ENCODE measurements at places on chromosomes 7 and 10.

DNA sequence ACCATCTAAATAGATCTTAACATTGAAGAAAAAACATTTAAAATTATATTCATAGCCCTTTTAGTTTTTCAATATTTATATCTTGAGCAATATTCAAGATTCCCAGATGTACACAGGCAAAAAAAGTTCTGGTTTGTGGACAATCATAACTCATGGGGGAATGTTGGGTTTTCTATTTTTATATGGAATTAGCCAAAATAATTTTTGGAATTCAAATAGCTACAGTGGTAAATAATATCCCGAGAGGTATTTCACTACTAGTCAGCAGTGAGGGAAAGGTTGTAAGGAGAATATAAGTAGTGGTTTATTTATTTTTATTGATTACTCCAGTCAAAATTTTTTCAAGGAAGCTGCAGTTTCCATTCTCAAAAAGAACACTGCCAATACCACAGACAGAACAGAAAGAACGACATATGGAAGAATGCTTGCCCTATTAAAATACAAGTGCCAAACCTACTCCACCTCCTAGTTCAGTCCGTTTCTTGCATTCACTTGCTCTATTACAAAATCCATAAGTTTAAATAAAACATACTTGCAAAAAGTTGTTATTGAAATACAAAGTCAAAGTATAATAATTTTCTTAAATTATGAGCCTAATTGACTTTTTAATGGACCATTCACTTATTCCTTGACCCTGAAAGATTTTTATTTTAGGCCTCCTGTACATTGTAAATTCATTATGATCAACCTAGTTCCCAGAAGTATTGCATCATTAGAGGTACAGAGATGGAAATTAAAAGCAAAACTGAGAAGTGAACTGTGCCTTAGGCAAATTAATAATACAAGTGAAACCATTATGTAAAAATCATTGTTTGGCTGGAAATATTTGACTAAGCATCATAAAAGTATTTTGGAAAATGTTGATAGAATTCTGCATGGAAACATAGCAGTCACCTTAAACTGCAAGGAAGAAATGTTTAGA is 533.2 kb downstream of the PARD3 start:
- DNase-seq, result no peak

GRCh38 chr7:151869455-151869854 is 7.5 kb downstream of the PRKAG2 start:
- DNase-seq, result no peak

DNA sequence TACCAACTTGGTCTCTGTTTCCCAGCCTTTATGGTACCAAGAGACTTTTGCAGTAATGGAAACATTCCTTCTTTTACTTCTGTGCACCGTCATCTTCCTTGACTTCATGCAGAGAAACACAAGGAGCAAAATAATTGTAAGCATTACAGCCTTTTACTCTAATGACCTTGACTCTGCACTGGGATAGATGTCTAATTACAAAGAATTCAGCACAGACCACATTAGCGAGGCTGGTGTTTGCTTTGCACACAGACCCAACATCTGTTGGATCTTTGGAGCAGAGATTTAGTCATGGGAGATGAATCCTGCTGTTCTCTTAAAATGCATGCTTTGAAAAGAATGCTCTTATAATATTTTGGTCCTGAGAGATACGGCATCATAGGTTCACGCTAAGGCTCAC is 261.6 kb downstream of the TWIST1 start:
- no peak for DNase-seq

DNA sequence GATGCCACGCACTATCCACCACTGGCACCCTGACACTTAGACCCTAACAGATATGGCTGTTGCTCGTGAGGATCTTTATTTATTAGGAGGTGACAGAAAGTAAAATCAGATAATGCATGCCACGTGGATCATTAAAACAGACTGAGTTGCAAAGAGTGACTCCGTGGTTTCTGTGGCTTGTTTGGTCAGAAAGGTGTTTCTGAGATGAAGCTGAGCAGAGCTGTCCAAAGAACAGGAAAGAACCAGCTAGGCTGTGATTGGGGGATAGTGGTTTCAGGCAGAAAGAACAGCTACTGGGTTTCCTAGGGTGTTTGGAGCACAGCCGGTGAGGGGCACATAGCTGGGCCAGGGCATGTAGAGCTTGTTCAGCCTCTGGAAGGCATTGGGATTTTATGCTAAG is 34.4 kb downstream of the CSGALNACT2 start:
- no peak for DNase-seq

DNA sequence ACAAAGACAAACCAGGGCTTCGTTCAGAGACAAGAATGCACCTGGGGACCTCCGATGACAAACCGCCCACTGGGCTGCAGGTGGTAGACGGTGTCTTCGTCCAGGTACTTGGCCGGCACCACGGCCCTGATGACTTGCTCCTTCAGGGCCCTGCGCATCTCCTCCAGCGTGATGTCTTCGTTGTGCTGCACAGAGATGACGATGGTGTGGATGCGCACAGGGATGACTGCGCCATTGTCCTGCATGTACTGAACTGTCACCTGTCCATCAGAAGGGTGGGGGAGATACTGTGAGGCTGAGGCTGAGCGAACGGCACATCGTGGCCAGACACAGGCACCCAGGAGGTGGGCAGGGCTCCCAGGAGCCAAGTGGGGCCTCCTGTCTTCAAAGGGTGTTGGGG is 13.1 kb downstream of the MAT1A start:
- no peak for DNase-seq

DNA sequence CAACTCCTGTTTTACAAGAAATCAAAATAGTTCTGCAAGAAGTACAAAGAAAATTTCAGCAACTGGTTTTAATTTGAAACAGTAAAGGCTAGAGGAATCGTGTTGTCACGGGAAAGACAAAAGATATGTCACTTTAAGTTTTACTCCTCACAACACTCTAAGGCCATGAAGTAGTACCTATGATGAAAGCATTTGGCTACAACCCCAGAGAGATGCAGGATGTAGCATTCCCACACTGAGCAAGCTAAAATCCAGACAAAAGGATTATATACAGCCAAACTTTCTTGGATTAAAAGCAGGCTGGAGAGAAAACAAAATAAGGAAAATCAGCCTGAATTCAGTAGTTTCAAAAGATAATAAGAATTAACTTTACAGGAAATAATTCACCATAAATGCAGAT is 245.5 kb upstream of the STEAP1 start:
- DNase-seq, result no peak

GRCh38 chr7:12089951-12090756 is 120.9 kb upstream of the TMEM106B start:
- DNase-seq, result no peak

DNA sequence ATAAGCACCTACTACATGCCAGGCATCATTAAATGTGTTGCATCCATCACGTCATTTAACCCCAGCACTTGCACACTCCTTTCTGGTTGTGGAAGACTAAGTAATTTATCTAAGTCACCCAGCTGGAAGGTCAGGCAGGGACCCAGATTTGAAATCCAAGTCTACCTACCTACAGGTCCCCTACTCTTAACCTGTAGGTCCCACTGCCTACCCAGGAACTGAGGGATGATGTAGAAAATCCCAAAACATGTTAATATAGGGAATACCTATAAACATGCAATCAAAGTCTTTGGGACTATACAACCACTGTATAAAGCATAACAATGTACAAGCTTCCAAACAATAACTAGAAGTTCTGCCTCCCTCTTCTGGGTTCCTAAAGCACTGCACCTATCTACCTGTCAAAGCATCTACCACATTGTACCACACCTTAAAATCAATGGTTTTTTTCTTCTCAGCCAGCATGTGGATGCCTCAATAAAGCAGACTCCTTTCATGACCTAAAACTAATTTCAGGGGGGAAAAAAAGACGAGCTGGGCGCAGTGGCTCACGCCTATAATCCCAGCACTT is 5.6 kb downstream of the IL6 start:
- DNase-seq, result no peak
